ENCODE measurements at places on chromosomes 5 and 9.
A peak's percentile ranks its signal among the peaks of the same experiment; 100 is the strongest.

DNA sequence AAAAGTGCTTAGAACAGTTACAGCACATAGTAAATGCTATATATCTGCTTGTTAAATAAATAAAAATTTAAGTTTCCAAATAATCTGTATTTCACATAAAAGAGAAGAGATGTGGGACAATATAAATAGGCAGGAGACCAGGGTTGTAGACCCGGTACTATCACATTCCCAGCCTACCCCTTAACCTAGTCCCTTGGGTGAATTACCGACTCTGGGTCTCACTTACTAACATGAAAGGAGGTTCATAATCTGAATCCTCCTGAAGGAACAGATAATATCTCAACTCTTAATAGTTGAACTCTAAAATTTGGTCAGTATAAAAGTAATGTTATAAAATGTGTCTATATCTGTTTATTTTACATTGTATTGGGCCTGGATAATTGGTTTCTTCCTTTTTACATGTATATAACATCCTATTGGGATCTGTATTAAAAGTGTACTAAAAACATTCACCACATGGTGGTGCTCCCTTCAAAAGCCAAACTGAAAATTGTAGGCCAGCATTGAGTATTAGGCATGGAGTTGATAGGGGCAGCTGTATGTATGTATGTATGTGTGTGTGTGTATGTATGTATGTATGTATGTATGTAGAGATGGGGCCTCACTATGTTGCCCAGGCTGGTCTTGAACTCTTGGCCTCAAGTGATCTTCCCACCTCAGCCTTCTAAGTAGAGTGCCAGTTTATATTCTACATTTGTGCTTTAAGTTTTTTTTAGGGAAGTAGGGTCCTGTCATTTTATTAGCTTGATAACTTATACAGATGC, 64.2 kb upstream of the ABL1 start:
- DNase-seq, result peak; percentile 37

GRCh38 chr5:34608859-34609648, 47.1 kb upstream of the RAI14 start:
- no peak for DNase-seq

DNA sequence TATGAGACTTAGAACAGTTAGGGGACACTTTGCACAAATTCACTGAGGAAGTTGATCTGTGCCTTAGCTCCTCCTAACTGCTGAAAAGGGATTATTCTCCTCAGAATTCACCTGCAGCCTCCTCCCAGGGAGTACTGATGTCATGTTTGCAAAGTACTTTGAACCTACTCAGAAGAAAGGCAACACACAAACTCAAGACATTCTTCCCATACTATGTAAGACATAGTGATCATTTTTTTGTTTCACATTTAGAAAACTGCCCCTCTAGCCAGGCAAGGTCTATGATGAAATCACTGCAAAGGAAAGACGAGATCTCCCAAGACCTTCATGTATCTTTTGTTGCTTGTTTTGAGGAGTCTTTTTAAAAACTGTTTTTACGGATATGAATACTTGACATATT, 10.6 kb upstream of the VLDLR start:
- no peak for DNase-seq

- no peak for DNase-seq
These were observed 35.0 kb upstream of the RIC1 start for GRCh38 chr9:5593904-5594303.

DNA sequence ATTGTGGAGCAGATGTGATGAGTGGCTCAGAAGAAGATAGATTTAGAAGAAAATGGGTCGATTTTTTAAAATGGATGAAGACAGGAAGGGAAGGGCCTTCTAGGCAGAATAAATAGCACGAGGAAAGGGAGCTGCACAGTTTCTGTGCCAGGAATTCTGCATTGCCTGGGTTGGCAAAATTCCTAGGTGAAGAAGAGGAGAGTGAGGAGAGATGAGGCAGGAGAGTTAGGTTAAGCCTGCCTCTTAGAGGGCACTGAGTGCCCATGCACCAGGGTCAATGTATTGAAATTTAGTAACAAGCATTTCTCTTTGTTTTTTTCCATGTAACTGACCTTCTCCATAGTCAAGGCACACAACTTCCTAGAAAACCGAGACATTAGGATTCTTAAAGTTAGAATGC, 159.5 kb downstream of the YTHDC2 start:
- DNase-seq, result no peak

GRCh38 chr5:135829179-135829578, 5.3 kb upstream of the SLC25A48 start:
- no peak for DNase-seq

DNA sequence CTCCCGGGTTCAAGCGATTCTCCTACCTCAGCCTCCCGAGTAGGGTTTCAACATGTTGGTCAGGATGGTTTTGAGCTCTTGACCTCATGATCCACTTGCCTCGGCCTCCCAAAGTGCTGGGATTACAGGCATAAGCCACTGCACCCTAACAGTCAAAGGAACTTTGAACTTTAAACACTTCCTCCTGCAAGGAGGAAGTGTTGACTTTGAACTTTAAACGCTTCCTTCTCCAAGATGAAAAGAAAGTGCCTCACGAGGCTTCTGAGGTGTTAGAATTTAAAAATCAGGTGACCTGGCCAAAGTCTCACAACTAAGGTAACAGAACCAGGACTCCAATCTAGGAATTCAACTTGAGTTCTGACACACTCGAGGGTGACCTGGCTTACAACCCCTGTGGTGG, 150.9 kb downstream of the BRINP1 start:
- DNase-seq, result no peak

DNA sequence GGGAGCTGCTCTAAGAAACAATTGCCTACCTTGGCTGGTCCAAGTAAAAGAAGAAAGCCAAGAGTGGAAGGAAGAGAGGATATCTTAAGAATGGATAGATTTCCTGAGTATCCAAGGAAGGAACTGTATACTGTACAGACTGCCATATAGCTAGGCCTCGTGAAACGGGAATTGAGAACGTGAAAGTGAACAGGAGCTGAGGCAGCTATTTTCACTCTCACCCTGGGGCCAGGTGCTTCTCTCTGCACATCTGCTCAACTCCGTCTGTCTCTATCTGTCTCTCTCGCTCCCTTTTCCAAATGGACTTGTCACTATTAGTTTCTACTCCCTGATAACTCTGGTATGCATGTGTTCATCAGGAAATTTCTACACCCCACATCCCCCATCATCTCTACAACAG, 35.9 kb upstream of the TESK1 start:
- no peak for DNase-seq

DNA sequence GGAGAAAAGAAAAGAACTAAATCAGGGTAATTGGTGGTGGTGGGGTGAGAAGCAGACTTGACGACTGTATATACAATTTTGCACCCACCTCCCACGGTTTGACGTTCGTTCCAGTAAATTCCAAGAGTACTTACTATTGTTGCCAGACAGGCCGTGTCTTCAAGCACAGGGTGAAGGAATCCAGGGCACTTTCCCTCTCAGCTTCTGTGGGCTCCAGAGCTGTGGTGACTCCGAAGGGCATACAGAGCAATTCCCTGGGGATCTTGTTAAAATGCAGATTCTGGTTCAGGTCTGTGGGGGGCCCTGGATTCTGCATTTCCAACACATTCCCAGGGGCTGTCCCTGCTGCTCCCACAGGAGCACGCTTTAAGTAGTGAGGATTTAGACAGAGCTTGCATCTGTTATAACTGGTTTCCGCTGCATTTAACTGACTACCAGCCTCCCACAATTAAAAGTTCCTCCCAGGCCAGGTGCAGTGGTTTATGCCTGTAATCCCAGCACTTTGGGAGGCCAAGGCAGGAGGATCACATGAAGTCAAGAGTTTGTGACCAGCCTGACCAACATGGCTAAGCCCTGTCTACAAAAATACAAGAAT, 49.3 kb upstream of the FANCC start:
- no peak for DNase-seq

DNA sequence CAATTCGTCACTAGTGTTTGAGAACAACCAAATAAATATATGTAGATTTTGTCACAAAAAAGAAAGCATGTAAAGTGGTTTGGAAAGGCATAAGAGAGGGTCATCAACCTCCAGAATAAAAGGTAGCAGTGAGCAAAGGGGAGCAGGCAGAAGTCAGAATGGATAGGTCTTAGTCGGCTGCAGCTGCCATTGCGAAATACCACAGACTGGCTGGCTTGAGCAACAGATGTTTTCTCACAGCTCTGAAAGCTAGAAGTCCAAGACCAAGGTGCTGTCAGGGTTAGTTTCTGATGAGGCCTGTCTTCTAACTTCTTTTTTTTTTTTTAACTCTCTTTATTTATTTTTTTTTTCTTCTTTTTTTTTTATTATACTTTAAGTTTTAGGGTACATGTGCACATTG, 208.1 kb upstream of the PIK3R1 start:
- DNase-seq, result no peak

Data from Jurkat, Clone E6-1 (cell line).